Activated CD4-positive, CD25-positive, alpha-beta regulatory T cell treated with anti-CD3 and anti-CD28 coated beads, Interleukin-2, amount 50 U/mL, for 72 hours (primary cell): ENCODE measurements at places on chromosomes 5 and 9.

DNA sequence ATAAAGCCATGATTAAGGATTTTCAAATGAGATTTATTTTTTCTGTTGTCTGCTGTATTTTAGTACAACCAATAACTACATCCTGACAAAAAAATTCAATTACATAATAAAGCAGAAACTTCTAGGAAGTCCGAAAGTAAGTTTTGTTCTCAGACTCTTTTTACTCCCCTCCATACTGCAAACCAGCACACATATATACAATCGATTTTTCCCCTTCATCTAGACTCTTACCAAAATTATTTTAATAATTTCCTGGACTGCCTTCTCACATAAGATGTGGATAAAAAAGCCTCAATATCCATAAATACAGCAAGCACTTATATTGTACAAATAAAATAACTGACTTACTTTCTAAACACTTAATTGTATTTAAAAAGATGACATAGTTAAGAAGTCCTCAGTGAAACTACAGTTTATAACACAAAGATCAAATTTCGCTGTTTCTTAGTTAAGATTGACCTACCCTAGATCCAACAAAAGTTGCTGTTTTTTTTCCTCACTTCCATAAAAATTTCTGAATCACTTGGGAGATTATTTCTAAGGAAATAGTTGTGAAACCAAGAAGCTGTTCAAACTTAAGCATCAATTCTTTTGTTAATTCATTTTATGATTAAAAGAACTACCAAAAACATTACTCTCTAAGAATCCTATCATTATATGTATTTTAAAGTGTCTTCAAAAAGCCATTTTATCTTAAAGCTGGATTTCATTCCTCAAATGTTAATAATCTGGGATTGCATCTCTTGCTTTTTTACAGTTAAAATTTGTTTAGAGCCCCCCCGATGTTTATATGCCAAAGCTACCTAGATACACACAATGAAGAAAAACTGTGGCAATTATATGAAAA is 74.7 kb upstream of the IFNE start:
- no peak for DNase-seq

GRCh38 chr9:124652615-124653393 is 118.3 kb downstream of the NR6A1 start:
- DNase-seq: no peak

- no peak for DNase-seq
Observed at GRCh38 chr9:110114859-110115201, 93.1 kb downstream of the C9orf152 start.

GRCh38 chr5:167472566-167473108 is 818.8 kb upstream of the WWC1 start:
- no peak for DNase-seq
